ENCODE measurements at places on chromosomes 3 and 15. TPM values are rescaled to one million over a fixed set of nuclear protein-coding genes. Genes with fewer than 3 reads are reported as not detected.

COL6A5 gene
- 0.09 TPM for total RNA-seq

PRR23B gene
- not detected for total RNA-seq

GRCh38 chr15:66833803-66834202 is 131.8 kb downstream of the SMAD6 start:
- DNase-seq, result no peak

- no peak for DNase-seq
Observed at GRCh38 chr3:10961921-10962320, 30.6 kb upstream of the SLC6A1 start.

GRCh38 chr3:94776401-94776915 is 713.6 kb downstream of the NSUN3 start:
- DNase-seq, result no peak

Measured in muscle of leg (tissue), 16 donors.